ENCODE measurements at places on chromosomes 3 and 15.

- no peak for DNase-seq
Observed at GRCh38 chr3:114554731-114555130, 260.9 kb downstream of the TIGIT start.

- DNase-seq = no peak
Observed at GRCh38 chr3:188940573-188940932, 231.2 kb upstream of the TPRG1 start.

GRCh38 chr3:19273091-19273490 is 124.8 kb downstream of the KCNH8 start:
- DNase-seq = no peak

DNA sequence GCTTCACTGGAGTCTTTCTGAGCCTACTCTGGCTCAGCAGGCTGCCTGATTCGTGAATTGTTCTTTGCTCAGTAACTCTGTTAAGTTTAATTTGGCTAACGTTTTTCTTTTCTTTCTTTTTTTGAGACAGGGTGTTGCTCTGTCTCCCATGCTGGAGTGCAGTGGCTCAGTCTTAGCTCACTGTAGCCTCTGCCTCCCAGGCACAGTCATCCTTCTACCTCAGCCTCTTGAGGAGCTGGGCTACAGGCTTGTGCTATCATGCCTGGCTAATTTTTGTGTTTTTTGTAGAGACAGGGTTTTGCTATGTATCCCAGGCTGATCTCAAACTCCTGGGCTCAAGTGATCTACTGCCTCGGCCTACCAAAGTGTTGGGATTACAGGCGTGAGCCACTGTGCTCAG is 165.0 kb downstream of the PEX5L start:
- DNase-seq = no peak

- no peak for DNase-seq
Observed at GRCh38 chr3:132556508-132557159, 40.4 kb upstream of the ACKR4 start.

Measured in hematopoietic multipotent progenitor cell (in vitro differentiated cells).